ENCODE measurements at places on chromosomes 13 and 19. TPM values are rescaled to one million over a fixed set of nuclear protein-coding genes. Genes with fewer than 3 reads are reported as not detected.
A peak's percentile ranks its signal among the peaks of the same experiment; 100 is the strongest.

GRCh38 chr13:112708560-112709240, 18.9 kb downstream of the ATP11A start:
- peak; percentile 35 for DNase-seq

TRPM4 gene
- 37.8 TPM for total RNA-seq

CTXN1 gene
- 38.9 TPM for total RNA-seq

DNA sequence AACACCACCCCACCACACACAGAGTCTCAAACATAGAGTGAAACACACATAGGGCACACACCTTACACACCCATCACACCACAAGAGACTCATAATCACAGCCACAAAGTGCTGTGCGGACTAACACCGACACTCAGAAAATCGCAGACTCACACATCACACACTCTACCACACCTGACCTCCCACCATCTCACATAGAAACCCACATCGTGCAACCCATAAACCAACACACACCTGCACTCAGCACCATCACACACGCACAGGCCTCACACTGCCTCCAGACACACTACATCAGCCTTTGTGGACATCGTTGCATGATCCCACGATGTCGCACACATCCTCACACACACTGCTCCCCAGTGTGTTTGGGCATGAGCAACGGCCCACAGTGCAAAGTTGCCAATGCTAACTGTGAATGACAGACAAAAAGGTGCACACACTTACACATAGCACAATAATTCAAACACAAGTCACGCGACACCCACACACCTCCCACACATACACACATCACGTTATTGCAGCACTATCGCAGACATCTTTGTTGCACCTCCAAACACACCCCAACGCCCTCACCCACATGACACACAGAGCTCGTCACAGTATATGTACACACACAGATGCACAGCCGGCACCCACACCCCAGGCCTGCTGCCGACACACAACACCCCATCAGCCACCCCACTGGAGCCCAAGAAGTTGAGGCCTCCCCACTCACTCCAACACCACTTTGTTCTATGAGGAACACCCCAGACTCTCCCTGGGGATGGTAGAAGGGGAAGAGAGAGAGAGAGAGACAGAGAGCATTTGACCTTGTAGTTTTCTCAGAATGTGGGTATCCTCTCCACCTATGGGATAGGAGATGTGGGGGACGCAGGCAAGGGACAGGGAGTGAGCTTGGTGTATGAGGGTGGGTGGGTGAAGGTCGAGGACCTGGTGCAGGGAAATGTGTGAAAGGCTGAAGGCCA, 1.2 kb upstream of the ATP1A3 start:
- no peak for DNase-seq

GRCh38 chr13:110113284-110113764, 193.6 kb downstream of the COL4A1 start:
- no peak for DNase-seq

Measured in K562 (cell line).